ENCODE measurements at places on chromosomes 12 and 14.

- DNase-seq: peak; percentile 13
These were observed 77.3 kb upstream of the LTA4H start for GRCh38 chr12:96112733-96113132.

- peak; percentile 49 for DNase-seq
These were observed 21.2 kb downstream of the MTHFD1 start for GRCh38 chr14:64409126-64409920.

DNA sequence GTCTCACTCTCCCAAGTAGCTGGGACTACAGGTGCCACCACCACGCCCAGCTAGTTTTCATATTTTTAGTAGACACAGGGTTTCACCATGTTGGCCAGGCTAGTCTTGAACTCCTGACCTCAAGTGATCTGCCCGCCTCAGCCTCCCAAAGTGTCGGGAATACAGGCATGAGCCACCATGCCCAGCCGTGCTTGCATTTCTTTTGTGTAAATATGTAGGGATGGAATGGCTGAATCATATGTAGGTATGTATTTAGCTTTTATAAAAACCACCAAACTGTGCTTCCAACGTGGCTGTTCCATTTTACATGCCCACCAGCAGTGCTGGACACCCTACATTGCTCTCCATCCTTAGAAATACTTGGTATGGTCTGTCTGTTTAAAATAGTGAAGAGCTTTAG is 32.8 kb upstream of the CLMN start:
- DNase-seq: no peak

DNA sequence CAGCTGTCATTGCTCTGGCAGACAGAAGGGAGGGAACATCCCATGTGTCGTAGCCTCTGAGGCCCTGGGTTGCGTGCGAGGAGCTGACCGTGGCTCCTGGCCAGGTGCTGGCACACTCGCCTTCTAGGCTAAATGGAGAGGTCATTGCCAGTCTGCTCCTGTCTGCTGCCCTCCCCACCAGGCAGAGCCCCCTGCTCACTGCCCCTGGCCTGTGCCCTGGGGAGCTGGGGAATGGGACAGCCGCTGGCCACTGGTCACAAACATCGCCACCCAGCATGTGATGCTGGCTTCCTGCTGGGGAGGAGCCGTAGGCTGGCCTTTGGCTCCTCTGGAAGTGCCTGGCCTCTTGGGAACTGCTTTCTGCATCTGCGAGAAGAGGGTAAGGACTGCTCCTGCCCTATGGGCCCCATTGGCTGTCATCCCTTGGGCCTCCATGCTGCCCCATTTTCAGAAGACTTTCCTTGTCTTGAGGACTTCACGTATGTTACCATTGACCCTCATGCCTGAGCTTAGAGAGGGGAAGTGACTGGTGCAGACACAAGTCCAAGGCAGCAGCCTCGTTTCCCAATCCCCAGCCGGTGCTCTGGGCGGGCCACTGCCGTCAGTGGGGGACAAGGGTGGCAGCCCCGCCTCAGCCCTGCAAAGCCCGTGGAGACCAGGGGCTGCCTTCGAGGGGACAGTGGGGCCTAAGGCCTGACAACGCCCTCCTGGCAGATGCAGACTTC is 2.0 kb upstream of the TNFAIP2 start:
- DNase-seq: no peak

GRCh38 chr12:12441843-12442461 is 85.1 kb downstream of the BORCS5 start:
- DNase-seq: peak; percentile 94

DNA sequence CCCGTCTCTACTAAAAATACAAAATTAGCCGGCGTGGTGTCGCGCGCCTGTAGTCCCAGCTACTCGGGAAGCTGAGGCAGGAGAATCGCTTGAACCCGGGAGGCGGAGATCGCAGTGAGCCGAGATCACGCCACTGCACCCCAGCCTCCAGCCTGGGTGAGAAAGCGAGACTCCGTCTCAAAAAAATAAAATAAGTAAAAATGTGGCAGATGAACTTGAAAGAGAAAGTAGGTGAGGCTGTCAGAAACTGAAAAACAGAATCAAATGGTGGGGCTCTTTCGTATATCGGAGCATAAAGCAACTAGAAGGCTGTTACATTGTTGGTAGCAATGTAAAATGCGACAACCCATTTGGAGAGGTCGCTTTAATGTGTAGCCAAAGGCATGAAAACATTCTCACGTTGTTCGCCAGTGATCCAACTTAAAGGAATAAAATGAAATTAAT is 767 bp upstream of the CCNT1 start:
- peak; percentile 63 for DNase-seq

GRCh38 chr14:74836251-74836960 is 39.5 kb downstream of the PROX2 start:
- DNase-seq: no peak

DNA sequence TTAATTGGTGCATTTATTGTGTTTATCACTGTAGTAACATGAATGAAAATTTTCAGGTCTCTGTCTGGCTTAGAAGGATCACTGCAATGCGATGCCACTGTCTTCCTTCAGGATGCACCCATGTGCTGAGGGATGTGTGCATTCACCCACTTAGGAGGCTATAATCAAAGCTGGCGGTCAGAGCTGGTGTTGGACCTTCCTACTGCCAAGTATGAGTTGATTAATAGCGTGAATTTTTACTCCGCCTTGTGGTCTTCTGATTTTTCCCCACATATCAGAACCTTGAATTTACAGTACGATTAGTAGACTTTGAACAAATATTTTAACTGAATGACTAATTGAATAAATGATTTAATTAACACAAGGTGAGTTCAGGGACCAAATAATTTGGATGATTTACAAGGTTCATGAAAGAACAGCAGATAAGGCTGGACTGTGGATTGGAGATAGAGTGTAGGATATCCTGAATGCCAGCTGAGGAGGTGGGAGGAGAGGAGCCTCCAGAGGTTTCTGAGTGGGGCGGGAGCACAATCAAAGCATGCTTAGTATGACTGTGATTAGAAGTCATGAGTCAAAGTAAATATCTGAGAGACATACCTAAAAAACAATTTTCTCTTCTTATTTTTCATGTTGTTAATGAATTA is 50.1 kb downstream of the RERG start:
- DNase-seq: no peak

DNA sequence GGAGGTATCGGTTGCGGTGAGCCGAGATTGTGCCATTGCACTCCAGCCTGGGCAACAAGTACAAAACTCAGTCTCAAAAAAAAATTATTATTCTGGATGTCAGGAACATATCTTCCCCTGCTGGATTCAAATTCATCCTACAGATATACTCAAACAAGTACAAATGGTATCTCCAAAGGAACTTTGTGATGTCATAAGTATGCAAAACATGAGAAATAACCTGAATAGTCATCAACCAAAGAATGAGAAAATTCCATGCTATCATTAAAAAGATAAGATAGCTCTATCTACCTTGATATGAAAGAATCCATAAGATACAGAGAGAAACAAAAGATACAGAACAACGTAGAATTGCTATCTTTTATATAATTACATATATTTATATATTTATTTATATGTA is 67.7 kb downstream of the EEA1 start:
- no peak for DNase-seq

- no peak for DNase-seq
These were observed 455.2 kb downstream of the CCER1 start for GRCh38 chr12:90499795-90500194.

- no peak for DNase-seq
These were observed 12.2 kb downstream of the MMP14 start for GRCh38 chr14:22848351-22849164.

DNA sequence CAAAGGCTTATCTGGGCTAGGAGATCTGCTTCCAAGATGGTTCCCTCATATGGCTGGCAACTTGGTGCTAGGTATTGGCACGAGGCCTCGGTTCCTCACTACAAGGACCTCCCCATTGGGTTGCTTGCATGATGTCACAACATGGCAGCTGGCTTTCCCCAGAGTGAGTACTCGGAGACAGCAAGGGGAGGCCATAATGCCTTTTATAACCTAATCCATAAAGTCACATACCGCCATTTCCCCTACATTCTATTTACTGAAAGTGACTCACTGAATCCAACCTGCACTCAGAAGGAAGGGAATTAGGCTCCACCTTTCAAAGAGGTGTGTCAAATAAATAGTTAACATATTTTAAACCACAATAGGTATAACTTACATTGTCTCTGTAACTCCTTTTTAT is 130.9 kb downstream of the SAMD4A start:
- no peak for DNase-seq

GRCh38 chr14:102028733-102029132 is 58.1 kb downstream of the HSP90AA1 start:
- DNase-seq: no peak

GRCh38 chr12:119115296-119115905 is 63.3 kb upstream of the HSPB8 start:
- peak; percentile 58 for DNase-seq

- DNase-seq: no peak
These were observed 16.0 kb downstream of the RPS6KL1 start for GRCh38 chr14:74906925-74907521.

DNA sequence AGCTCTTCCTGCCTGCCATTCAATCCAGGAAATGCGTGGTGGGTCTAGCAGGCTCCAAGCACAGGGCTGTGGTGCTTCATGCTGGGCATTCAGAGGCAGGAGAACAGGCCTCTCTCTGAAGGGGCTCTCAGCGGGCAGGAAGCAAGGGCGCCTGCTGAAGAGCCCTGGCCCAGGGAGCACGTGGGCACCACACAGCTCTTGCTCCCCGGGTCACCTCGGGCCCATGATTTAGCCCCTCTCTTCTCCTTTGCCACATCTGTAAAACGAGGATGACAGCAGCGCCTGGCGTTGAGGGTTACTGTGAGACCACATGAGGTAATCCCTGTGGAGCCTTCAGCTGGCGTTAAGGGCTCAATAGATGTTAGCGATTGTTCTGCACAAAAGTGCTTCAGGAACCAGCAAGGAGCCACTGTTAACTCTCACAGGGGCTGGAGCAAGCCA is 37.6 kb upstream of the SPTLC2 start:
- DNase-seq: no peak

GRCh38 chr14:70905301-70905700 is 2.0 kb upstream of the PCNX1 start:
- DNase-seq: no peak

GRCh38 chr12:40586823-40587222 is 105.4 kb upstream of the CNTN1 start:
- no peak for DNase-seq

DNA sequence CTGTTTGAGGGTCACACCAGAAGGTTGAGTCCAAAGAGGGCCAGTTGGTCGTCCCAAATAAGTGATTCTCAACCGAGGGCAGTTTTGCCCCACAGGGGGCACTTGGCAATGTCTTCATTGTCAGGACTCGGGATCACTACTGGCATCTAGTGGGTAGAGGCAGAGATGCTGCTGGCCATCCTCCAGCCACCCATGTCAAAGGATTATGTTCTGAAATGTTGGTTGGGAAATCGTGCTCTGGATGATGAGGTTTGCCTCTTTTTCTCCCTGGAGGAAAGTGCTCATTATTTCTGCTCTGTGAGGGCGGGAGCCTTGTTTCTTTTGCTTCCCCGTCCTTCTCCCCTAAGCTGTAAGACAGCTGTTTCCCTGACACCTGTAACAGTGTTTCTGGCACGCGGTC is 3.6 kb downstream of the ZNF839 start:
- peak; percentile 34 for DNase-seq

GRCh38 chr12:84702001-84702400 is 210.6 kb downstream of the SLC6A15 start:
- no peak for DNase-seq

- DNase-seq: no peak
These were observed 119.6 kb downstream of the VRK1 start for GRCh38 chr14:96916751-96917150.

- DNase-seq: no peak
These were observed 42.1 kb upstream of the GXYLT1 start for GRCh38 chr12:42186793-42187192.

- DNase-seq: no peak
These were observed 596.7 kb downstream of the SLC6A15 start for GRCh38 chr12:84315926-84316325.

GRCh38 chr12:27304856-27305255 is 27.8 kb upstream of the BMAL2 start:
- no peak for DNase-seq

GRCh38 chr14:25602106-25602505 is 552.2 kb upstream of the STXBP6 start:
- no peak for DNase-seq

DNA sequence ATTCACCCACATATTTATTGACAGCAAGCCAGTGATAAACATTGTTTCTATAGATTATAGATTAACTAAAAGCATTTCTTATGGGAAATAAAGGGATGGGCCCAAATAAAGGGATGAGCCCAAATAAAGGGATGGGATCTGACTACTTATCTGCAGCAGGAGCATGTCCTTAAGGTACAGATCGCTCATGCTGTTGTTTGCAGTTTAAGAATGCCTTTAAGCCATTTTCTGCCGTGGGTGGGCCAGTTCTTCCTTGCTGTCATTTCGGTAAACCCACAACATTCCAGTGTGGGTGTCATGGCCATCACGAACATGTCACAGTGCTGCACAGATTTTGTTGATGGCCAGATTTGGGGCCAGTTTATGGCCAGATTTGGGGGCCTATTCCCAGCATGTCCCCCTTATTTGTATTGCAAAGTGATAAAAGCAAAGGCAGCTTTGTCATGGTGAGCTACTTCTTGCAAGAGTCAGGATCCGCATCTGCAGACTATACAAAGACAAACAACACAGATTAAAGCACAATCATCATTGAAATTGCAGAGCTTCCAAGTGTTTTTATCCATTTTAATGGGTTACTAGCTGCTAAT is 700.7 kb downstream of the LRFN5 start:
- DNase-seq: peak; percentile 0

GRCh38 chr12:62291864-62292760 is 31.9 kb downstream of the USP15 start:
- no peak for DNase-seq

DNA sequence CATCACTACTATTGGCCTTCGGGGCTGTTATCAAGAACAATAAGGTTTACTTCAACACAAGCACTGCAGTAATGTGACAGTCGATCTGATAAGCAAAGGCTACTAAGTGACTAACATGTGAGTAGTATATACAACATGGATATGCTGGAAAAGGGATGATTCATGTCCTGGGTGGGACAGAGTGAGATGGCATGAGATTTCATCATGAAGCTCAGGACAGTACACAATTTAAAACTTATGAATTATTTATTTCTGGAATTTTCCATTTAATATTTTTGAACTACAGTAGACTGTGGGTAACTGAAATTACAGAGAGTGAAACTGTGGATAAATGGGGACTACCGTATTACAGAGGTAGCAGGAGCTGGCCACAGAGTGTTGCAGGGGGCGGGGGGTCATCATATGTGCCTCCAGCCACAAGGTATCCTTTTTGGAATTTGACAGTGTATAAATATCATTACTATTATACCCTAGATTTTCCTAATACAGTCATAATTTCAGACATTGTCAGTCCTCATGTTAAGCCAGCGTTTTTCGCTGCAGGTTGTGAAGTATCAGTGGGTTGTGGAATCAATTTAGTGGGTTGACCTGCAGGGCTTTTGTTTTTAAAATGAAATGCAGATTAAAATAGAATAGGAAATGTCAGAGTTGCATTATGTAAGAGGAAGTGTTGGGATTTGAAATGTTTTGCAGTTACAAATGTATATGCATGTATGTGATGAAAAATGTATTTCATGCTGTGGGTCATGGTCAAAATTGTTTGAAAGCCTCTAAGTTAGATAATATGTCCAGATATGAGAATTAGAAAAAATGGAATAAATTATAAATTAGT is 148.0 kb upstream of the NUDT4 start:
- peak; percentile 79 for DNase-seq
